Transverse colon (tissue), 4 donors: ENCODE measurements at places on chromosomes 13 and 19.
A peak's percentile ranks its signal among the peaks of the same experiment; 100 is the strongest.

DNA sequence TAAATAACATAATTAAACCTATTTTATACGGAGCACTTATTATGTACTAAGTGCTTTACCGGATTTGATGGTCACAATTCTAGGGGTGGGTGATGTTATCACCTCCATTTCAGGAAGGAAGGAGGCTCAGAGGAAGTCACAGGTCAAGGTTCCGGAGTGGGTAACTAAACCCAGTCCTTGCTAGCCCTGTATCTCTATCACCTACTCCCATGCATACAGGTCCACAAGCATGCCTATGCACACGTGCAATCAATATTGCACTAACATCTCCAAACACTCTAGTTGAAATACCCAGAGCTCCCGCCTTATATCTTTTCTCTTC, 17.8 kb upstream of the FOSB start:
- DNase-seq: no peak

DNA sequence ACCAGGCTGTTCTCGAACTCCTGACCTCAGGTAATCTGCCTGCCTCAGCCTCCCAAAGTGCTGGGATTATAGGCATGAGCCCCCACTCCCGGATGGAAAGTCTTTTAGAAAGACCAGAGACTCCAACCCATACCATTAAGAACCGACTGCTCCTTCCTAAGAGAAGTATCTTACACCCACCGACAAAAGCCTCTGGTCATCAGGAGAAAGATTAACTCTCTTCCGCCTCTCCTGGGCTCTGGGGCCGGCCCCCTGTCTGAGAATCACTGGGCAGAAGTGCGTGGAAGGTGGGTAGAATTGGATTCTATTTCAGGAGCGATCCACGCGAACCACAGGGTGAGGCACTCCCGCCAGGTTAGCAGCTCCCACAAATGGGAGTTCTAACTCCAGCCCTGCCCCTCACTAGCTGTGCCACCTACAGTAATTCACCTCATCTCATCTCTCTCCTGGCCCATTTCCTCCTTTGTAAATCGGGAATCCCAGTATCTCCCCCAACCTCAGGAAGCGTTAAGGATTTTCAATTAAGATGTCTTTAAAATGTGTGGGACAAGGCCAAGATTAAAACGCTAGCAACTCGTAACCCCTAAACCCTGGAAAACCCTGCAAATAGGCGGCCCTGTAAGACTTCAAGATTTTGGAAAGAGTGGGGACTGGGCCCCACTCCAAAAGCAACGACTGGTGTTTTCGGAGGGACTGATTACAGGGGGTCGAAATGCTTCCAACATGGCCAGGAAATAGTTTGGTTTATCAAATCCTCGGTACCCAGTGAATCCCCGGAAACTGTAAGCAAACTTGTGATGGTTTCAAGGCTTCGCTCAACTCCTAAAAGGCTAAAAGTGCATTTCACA, 1.3 kb downstream of the HNRNPL start:
- no peak for DNase-seq

DNA sequence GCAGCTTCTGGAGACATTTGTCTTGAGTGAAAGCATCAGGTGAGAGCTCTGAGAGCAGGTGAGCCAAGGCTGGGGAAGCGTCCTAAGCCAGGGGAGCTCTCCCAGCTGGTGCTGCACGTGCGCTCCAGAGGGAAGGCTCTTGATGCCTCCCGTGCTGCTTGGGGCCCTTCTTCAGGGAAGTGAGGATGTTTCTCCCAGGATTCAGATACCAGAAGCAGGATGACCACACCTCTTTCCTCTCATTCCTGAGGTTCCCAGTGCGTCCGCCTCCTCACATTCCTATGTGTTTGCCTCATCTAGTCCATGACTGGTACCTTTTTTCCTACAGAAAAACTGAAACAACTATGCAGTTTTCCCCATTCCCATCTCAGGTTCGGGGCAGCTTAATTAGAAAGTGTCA, 231.0 kb upstream of the IRS2 start:
- no peak for DNase-seq

GRCh38 chr13:95559100-95559499, 6.6 kb downstream of the CLDN10 start:
- no peak for DNase-seq

DNA sequence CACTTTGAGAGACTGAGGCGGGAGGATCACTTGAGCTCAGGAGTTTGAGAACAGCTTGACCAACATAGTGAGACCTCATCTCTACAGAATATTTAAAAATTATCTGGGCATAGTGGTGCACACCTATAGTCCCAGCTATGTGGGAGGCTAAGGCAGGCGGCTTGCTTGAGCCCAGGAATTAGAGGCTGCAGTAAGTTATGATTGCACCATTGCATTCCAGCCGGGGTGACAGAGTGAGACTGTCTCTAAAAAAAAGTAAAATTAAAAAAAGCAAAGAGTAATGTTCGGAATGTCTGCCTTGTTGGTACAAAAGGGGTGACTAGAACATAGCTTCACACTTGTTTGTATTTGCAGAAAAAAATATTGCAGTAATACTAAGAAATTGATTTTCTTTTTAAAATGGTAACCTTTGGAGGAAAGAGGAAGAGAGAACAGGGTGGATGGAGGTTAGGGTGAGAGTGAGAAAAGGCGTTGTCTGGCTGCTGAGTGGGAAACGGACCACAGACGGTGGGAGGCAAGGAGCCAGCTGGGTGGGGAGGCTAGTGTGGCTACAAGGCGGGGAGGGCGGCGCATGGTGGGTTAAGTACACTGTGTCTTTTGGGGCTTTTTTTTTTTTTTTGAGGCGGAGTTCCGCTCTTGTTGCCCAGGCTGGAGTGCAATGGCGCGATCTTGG, 10.2 kb downstream of the PPP1R14A start:
- DNase-seq: no peak

DNA sequence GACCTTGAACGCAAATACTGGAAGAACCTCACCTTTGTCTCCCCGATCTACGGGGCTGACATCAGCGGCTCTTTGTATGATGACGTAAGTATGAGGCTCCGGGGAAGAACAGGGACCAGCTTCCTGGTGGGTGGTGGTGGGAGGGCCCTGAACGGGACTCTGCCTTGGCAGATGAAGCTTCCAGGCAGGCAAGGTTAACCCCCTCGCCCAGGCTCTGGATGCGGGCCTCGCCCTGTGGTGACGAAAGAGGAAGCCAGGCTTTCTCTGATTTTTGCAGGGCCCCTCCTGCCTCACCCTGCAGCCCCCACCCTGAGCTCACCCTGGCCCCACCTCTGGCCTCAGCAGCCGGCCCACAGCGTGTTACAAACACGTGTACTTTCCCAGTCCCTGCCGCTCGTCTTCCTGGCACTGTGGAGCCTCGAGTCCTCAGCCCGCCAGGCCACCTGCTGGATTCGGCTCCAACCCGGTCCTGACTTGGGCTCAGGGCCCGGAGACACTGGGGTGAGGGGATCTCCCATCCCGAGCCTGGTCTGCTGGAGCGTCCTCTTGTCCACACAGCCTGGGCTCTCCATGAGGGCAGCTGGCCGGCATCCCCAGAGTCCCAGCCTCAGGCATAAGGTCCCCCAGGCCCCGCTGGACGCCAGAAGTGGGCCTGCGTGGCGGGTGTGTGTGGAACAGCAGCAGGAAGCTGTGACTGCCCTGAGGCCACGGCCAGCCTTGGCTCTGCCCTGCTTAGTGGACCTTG, 72.4 kb downstream of the KDM4B start:
- DNase-seq: no peak

DNA sequence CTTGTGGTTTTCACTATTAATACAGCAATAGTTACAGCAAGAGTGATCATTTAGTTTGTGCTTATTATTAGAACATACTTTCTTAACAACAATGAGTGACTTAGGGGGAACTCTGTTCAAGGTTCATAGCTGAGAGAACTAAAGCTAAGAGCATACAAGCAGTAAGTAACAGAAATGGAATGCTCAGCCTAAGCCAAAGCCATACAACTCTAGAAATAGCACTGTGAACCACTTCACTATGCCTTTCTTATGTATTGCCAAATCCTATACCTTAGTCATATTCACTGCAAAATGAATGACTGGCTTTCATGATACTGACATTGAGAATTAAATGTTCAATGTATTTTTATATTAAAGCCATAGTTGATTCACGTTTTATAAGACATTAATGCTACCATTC, 599.7 kb upstream of the SLITRK1 start:
- DNase-seq: no peak

- peak; percentile 67 for DNase-seq
Observed at GRCh38 chr19:35742121-35742724, at the start of gene IGFLR1. Gene IGFLR1, minus strand, starts transcription at chr19:35742452. Its CDS starts 1,272 bp downstream, at chr19:35741180.

GRCh38 chr13:32259116-32259515, 56.0 kb downstream of the ZAR1L start:
- DNase-seq: no peak

GRCh38 chr13:68185444-68186141, 955.5 kb upstream of the PCDH9 start:
- no peak for DNase-seq

- DNase-seq: no peak
Observed at GRCh38 chr13:79907527-79907926, 426.6 kb downstream of the NDFIP2 start.

- no peak for DNase-seq
Observed at GRCh38 chr13:106493533-106494220, 41.8 kb downstream of the EFNB2 start.

- DNase-seq: peak; percentile 37
Observed at GRCh38 chr13:106151056-106151699, 384.3 kb downstream of the EFNB2 start.

GRCh38 chr13:20231839-20232555, at the start of gene GJB6:
Gene GJB6, minus strand, starts transcription at chr13:20232319. Its CDS starts 8,839 bp downstream, at chr13:20223480.
- DNase-seq: peak; percentile 32

GRCh38 chr19:10013834-10014618, 743 bp downstream of the RDH8 start:
- peak; percentile 32 for DNase-seq

- DNase-seq: peak; percentile 33
Observed at GRCh38 chr13:38814331-38814730, 127.5 kb downstream of the FREM2 start.

GRCh38 chr19:4622695-4623421, 16.5 kb upstream of the TNFAIP8L1 start:
- DNase-seq: no peak

DNA sequence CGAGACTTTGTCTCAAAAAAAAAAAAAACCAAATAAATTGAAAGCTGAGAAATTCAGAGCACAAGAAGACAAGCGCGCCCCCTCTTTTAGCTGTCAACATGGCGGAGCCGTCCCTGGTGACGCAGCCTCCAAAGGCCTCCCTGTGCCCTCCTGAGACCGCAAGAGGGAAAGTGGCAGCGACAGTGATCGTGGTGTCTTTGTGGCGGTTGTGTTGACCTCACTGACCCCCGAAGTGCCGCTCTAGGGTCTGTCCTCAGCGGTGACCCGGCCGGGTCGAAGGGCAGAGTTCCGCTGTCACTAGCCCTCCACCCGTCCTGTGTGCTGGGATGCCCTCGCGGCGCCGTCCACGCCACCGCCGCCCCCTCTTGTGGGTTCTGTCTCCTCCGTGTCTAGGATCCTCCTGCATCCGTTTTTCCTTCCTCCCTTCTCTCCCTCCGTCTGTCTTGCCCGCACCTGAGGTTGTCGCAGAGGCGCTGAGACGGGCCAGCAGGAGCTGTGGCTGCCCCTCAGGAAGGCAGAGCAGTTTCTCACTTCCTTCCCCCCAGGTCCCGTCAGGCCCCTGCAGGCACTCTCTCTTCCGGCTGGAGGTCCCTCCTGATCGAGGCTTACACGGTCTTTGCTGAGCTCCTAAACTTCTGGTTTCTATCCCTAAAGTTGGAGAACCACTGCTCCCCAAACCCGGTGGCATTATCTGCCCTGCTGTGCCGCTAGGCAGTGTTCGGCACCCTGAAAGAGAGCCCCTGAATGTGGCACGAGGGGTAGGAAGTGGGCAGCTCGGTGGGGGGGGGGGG, 7.2 kb downstream of the UHRF1 start:
- DNase-seq: peak; percentile 22

DNA sequence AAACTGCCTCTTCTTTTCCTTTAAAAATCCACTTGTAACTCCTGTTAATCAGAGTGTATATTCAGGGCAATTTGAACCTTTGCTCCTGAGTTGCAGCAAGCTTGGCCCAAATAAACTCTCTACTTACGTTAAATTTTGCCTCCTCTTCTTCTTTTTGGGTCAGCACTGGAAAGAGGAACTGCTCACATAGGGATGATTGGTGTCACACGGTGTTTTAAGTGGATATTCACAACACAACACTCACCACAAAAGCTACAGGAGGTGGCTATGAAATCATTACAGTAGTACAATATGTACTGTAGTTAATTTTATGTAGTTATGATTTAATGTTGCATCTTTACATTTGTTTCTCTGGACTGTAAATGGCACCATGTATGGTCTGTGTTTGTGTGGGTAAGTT, 96.8 kb upstream of the DOCK9 start:
- no peak for DNase-seq

DNA sequence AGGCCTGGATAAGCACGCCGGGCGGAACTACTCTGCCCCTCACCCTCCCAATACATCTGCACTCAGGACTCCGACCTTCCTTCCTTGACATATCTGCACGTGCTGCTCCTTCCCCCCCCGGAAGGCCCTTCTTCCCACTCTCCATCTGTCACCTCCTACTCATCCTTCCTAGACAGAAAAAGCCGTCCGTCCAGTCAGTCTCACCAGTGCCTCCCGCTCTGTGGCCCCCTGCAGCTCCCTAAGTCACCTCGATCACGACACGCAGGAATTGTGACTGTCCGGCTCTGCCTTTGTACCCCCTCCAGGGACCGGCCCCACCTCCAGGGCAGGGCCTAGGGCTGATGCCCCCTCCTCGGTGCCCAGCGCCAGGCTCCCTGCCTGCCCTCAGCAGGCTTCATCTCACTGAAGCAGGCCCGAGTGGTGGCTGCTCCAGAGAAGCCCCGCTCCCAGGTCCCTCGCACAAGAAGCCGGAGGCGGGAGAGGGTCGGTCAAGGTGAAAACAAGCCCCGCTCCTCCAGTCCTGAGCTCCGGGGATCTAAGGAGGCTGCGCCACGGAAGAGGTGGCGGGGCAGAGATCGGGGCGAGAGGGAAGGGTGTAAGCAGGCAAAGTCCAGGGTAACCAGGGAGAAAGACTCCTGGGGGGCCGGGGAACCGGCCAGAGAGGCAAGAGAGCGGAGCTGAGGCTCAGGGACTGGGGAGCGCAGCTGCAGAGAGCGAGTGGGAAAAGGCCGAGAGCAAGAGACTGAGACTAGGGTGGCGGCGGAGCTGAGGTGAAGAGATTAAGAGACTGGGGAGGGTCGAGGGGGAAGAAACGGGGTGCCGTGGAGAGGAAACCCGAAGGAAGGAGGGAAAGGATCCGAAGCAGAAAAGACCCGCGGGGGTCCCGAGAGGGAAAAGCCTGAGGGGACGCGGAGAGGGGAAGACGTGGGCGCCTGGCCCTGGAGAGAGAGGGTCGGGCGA, 1.1 kb downstream of the PPP6R1 start:
- no peak for DNase-seq

GRCh38 chr13:107375701-107376340, 807.9 kb upstream of the ARGLU1 start:
- DNase-seq: no peak

GRCh38 chr19:6911523-6911922, 24.1 kb downstream of the ADGRE1 start:
- DNase-seq: no peak

- no peak for DNase-seq
Observed at GRCh38 chr13:24505756-24506155, 6.8 kb downstream of the PARP4 start.

- peak; percentile 45 for DNase-seq
Observed at GRCh38 chr19:33390101-33390907, 16.8 kb downstream of the CEBPG start.

GRCh38 chr19:15287496-15287895, 44.8 kb downstream of the BRD4 start:
- no peak for DNase-seq
